Stimulated activated CD4-positive, alpha-beta T cell treated with anti-CD3 and anti-CD28 coated beads, Interleukin-1b, Interleukin-23, amount 100 ng/mL, for 1 hour (primary cell): ENCODE measurements at places on chromosomes 4 and X.

- no peak for DNase-seq
Observed at GRCh38 chr4:94177822-94178221, 29.8 kb upstream of the SMARCAD1 start.

- no peak for DNase-seq
Observed at GRCh38 chr4:83266689-83267088, 17.9 kb downstream of the COQ2 start.

DNA sequence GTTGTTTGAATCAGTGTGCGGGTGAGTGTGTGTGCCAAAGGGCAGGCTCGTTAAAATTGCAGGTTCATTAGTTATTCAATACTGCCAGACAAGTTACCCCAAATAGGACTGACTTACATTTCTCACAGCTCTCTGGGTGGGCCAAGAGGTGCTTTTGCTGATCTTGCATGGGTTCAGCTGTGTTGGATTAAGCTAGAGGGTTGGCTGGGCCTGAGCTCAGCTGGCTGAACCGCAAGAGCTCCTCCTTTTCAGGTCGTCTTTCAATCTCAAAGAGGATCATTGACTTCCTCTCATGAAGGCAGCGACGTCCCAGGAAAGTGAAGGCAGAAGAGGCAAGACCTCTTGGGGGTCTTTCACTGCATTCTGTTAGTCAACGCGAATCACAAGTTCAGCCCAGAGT lies 343.3 kb upstream of the FRG1 start:
- no peak for DNase-seq

GRCh38 chrX:108250654-108251579 lies 159.3 kb downstream of the ATG4A start:
- no peak for DNase-seq

DNA sequence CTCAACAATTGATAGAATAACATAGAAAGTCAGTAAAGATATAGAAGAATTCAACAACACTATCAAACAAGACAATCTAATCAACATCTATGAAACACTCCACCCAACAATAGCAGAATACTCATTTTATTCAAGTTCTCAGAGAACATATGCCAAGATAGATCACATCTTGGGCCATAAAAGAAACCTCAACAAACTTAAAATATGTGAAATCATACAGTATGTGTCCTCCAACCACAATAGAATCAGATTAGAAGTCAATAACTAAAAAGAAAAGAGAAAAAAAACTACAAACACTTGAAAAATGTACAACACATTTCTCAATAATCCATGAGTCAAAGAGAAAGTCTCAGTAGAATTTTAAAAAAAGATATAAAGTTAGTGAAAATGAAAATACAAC lies 78.6 kb upstream of the LDB2 start:
- no peak for DNase-seq

DNA sequence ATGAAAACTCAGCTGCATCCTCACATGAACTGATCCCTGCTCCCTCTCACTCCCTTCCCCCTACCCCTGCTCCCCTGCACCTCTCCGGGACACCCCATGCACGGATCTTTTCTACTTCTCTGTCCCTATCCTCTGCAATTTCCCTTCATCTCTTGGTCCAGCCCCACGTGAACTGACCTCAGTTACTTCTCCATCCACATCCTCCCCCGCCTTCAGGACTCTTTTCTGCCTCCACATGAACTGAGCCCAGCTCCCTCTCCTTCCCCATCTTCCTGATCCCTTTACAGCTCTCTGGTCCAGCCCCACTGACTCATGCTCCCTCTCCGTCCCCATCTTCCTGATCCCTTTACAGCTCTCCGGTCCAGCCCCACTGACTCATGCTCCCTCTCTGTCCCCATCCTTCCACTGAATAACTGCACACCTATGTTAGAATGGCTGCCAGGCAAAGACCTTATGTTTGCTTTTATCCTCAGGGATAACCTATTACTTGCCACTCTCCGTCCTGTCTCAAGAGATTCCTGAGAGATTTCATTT lies 5.6 kb downstream of the CETN2 start:
- no peak for DNase-seq

- DNase-seq, result no peak
Observed at GRCh38 chrX:20967725-20968124, 406.5 kb upstream of the CNKSR2 start.

DNA sequence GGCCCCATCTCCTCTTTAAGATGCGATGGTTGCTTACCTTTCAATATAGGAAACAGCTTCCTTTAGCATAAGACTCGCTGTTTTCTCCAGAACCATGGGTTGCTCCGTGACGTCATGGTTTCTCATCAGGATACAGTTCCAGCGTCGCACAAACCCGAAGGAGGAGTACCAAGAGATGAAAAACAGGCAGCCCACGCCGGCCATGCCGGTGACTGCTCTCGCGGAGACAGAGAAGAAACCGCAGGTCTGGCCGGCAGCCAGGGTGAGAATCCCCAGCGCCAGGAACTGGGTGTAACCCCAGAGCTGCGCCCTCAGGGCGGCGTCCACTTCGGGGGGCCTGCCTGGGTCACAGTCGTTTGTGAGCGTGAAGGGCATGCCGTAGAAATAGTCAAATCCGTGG lies 11.4 kb downstream of the ARSD start:
- no peak for DNase-seq

GRCh38 chrX:9349572-9350494 lies 115.0 kb upstream of the TBL1X start:
- DNase-seq, result no peak

- DNase-seq, result no peak
Observed at GRCh38 chr4:70836081-70836480, 3.6 kb downstream of the GRSF1 start.

GRCh38 chrX:110310896-110311295 lies 7.0 kb downstream of the AMMECR1 start:
- DNase-seq, result no peak

DNA sequence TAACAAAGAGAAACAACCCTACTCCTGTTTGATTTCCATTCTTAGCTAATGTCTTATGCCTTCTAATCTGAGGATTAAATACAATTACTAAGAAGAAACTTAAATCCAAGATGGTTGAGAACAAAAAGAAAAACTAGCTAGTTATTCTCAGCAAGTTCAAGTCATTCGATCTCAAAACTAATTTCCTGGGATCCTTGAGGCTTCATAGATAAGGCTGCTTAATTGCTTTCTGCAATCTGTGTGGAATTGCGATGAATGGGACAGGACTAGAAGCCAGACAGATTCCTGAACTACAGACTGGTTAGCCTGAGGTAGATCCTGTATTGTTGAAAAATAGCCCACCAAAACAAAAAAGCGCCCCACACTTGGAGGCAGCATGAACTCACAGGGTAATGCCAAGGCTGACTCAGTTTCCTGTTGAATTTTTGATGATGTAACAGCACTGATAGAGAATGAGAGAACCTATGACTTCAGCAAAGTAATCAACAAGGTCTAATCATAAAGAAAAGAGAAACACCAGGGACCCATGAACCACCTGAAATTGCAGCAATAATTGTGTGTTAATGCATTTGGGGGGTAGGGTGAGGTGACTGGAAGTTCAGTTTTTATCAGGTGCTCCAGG lies 33.9 kb downstream of the KLHL15 start:
- DNase-seq, result no peak

- no peak for DNase-seq
Observed at GRCh38 chrX:19705196-19705769, 182.1 kb downstream of the SH3KBP1 start.
